Neural crest cell (in vitro differentiated cells): ENCODE measurements at places on chromosomes 7 and 10.

DNA sequence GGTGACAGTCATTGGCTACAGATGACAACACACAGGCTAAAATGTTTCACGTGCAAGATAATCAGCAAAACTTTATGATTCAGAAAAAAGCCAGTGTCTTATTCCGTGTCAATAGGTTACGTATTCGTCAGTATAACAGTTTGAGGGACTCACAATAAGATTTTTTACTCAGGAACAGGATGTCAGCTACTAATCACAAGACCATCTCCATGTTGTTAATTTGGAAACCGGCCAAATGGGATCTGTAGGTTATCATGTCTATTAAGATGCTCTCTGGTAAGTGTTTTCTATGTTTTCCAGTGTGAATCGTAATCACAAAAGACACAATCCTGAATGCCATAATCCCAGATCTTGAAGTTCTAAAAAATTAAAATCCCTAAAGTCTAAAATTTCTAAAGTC lies 197.3 kb downstream of the ETV1 start:
- no peak for DNase-seq

DNA sequence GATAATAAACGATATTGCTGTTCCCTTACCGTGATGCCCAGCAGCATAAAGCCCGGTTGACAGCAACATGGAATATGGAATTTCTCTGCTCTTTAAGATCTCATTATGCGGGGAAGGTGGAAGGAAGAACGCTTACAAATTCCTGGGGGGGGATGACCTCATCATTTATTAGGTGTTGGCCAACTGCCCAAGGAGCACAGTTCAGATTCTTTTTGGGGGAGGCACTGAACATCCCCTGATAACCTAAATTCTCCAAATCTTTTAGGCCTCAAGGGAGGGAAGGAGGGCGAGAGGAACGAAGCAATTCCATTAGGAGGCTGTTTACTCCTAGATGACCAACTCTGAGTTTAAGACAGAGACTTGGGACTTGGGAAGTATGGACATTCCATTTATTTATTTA lies 5.2 kb upstream of the COL26A1 start:
- DNase-seq, result no peak

- no peak for DNase-seq
These were observed 39.5 kb downstream of the NT5C2 start for GRCh38 chr10:103153302-103154197.

DNA sequence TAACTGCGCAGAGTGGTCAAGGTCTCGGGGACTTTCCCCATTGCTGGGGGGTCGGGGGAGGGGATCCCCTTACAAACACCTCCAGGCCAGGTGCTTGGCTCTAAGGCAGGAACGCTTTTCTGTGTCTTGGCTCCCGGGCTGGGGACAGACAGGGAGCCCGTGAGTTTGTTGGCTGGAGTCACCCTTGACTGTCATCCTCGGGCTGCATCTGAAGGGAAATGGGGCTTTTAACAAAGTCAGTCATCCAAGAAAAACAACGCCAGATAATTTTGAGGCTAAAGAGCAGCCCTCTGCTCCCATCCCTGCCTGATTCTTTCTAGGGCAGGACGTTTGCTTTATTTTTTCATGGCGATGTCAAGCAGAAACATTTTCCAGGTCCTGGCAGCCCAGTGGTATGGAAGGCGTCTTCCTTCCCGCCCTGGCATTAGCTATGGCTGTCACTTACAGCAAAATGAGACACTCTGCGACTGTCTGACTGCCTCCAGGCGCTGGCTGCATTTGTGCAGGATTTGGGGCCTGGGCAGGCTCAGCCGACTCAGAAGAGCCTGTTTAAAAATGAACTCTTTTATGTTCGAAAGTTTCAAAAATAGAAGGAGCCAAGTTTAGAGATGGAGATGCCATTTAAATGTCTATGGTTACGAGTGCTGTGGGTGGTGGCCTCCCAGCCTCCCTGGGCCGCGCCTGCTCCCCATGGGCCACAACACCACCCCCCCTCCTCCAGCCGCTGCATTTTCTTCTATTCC lies 54.7 kb upstream of the TNS3 start:
- DNase-seq, result no peak

DNA sequence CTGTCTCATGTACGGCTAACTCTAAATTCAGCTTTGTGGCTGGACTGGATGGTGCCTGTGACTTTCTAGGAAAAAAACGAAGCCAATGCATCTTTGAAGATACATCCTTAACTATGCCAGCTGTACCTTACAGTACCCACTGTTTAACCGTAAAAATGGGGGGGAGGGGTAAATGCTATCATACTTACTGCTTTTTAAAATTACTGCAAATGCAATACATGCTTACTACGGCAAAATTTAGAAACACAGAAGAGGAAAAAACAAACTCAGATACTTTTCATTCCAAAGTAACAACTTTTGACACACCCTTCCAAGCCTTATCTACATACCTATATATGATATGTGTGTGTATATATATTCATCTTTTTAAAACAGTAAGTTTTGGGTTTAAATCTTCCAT lies 20.4 kb upstream of the GLCCI1 start:
- no peak for DNase-seq

- no peak for DNase-seq
These were observed 205.9 kb downstream of the SKAP2 start for GRCh38 chr7:26658389-26659084.

DNA sequence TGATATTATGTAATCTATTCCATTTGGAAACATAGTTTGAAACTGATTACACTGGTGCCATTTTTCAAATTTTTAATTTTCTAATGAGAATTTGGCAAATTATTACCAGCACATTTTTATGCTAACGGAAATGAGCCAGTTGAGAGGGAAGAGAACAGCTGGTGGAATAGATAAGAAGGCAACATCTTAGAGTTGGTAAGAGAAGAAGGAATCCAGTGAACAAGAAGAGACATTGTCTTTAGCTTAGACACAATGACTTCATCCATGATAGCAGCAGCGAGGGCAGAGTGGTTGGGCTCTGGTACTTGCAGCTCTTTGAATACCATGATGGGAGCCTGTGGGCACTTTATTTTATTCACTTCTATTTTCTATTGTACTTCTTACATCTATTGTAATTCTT lies 89.6 kb downstream of the CHRM2 start:
- no peak for DNase-seq

- no peak for DNase-seq
These were observed 68.0 kb upstream of the PRR15 start for GRCh38 chr7:29495653-29496052.

- DNase-seq, result no peak
These were observed 36.9 kb downstream of the BAG3 start for GRCh38 chr10:119688033-119688508.

DNA sequence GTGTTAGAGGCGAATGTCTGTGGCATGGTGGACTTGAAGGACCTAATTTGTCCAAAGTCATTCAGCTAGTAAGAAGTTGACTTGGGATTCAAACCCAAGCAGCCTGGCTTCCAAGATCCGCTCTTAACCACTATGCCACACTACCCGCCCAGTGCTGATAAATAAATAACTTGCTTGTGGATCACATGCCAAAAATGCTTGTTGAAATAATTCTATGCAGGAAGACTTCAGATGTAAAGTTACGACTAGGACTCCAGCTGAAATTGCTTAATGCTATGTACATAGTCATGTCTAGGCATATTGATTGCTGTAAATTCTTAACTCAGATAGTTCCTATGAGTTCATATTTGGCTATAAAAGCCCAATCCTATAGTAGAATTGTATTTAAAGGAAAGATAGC lies 76.0 kb downstream of the PLXDC2 start:
- no peak for DNase-seq

- DNase-seq, result no peak
These were observed 37.2 kb upstream of the SVIL start for GRCh38 chr10:29671968-29672367.

- no peak for DNase-seq
These were observed 52.2 kb downstream of the PWWP2B start for GRCh38 chr10:132449051-132449810.

GRCh38 chr7:138105221-138105620 lies 29.0 kb downstream of the AKR1D1 start:
- DNase-seq, result no peak

- no peak for DNase-seq
These were observed 11.7 kb upstream of the PRDX3 start for GRCh38 chr10:119190353-119190752.

DNA sequence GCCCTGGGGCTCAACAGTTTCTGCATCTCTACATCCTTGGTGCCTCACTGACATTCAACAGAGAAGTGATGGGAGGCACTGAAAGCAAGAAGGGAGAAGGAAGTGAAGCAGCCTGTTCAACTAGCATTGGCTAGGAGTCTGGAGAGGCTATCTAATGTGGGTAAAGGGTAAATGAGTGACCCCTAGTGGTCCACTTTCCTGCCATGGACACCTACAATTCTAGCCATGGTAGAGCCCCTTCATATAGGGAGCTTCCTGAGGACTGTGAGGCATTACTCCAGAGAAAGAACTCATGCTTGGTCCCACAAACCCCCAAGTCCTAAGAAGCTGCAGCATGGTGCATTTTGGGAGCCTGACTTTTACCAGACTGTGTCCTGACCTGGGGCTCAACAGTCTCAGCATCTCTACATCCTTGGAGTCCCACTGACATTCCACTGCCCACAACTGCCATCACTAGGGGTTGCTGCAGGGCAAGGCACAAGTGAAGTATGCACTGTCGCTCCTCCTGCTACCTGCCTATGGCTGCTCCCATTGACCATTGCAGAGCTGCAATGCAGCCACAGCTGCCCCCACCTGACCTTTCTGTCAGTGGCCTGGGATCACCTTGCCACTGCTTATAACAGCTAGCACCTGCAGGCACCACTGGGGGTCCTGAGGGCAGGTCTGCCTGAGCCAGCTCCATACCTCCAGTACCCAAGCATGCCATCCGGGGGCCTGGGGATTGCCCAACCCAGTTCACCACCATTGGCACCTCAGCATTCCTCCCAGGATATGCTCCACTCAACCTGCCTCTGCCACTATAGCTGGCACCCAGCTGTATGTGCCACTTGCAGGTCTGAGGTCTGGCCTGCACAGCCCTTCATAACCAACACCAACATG lies 44.1 kb upstream of the CDK6 start:
- no peak for DNase-seq
